ENCODE measurements at places on chromosomes 5 and 9.

GRCh38 chr5:143386725-143387124 is 16.8 kb downstream of the NR3C1 start:
- DNase-seq: no peak

GRCh38 chr5:146962801-146963355 is 84.3 kb upstream of the PPP2R2B start:
- DNase-seq: no peak

DNA sequence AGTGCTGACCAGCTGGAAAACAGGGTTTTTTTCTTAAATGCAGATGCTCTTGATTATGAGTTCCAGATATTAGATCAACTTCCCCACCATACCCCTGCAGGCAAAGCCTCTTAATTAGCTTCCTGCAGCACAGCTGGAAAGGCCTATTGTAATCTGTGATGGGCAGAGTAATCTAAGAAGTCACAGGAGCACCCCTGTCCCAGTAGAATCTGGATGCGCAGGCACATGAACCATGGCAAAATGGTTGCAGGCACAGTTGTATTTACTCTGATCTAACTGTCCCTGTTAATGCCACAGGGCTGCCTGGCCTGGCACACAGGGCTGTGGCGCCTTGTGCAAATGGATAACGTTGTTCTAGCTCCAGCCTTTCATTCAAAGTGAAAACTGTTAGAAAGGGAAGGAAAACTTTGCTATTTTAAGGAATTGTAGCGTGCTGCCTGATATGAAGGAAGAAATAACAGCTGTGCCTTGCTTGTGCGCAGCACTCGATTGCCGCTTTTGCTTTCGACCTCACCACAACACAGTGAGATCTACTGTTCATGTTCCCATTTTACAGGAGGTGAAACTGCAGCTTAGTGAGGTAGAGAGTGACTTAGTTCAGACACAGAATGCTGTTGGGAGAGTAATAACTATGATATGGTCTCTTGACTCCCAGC is 2.3 kb downstream of the TGFBI start:
- no peak for DNase-seq

GRCh38 chr5:44821164-44821563 is 12.4 kb downstream of the MRPS30 start:
- no peak for DNase-seq

GRCh38 chr9:121283856-121284732 is 16.1 kb downstream of the GSN start:
- no peak for DNase-seq

- no peak for DNase-seq
Measured at GRCh38 chr9:1456301-1457024, 406.3 kb downstream of the DMRT2 start.

- no peak for DNase-seq
Measured at GRCh38 chr5:150057052-150057451, 29.3 kb downstream of the CSF1R start.

GRCh38 chr5:117433818-117434217 is 859.2 kb upstream of the SEMA6A start:
- no peak for DNase-seq

- no peak for DNase-seq
Measured at GRCh38 chr9:121915304-121915625, 177.8 kb downstream of the TTLL11 start.

DNA sequence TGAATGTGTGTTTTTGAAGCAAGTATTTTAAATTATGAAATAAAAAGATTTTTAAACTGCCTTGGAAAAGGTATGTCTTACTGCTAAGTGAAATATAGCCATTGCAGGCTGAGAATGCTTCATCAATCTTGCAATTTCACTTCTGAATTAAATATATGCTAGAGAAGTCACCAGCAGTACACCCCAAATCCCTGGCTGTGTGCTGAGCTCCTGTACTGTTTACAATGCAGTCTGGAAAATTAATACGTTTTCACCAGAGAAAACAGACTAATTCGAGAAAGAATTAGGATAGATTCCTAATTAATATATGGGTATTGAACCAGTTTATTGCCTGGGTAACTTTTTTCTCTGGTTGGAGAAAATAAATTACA is 3.2 kb downstream of the PRDM6 start:
- no peak for DNase-seq

- no peak for DNase-seq
Measured at GRCh38 chr9:128750926-128751595, 20.7 kb downstream of the ZER1 start.

- no peak for DNase-seq
Measured at GRCh38 chr9:967436-967835, 9.0 kb upstream of the DMRT3 start.

DNA sequence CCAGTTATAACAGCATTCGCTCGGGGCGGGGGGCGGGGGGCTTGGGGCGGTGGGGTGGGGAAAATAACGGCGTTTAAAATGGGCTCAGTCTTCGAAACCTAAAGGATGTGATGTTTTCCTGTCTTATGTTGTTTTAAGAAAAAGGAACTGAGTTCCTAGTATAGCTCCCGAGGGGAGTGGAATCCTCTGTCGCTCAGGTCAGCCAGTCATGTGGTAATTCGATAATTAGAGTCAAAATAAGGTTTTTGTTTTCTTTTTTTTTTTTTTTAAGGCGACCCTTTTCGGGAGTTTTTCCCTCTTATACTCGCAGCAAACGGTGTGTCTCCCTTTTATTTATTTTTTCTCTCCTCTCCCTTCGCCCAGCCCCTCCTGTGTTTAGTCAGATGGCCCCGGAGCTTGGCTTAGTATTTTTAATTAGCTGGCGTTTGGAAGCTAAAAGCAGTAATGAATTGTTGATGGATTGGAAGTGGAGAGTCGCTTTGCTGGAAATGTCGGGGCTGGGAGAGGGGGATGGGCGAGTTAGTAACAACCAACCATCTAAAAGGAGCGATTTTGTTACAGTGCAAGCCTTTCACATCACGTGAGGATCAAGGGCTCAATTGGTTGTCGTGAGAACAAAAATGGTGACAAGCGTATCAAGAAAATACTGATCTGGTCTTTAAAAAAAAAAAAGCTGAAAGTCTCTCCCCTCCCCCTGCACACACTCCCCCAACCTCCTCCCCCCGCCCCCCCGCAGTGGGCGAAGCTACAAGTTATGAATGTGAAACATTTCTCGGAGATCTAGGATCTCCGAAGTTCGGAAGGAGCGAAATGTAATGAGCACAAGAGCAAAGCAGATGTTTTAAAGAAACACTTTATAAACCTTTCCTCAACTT is 714 bp upstream of the ZNF608 start:
- no peak for DNase-seq

- DNase-seq: no peak
Measured at GRCh38 chr5:59756373-59757035, 137.0 kb downstream of the PDE4D start.

DNA sequence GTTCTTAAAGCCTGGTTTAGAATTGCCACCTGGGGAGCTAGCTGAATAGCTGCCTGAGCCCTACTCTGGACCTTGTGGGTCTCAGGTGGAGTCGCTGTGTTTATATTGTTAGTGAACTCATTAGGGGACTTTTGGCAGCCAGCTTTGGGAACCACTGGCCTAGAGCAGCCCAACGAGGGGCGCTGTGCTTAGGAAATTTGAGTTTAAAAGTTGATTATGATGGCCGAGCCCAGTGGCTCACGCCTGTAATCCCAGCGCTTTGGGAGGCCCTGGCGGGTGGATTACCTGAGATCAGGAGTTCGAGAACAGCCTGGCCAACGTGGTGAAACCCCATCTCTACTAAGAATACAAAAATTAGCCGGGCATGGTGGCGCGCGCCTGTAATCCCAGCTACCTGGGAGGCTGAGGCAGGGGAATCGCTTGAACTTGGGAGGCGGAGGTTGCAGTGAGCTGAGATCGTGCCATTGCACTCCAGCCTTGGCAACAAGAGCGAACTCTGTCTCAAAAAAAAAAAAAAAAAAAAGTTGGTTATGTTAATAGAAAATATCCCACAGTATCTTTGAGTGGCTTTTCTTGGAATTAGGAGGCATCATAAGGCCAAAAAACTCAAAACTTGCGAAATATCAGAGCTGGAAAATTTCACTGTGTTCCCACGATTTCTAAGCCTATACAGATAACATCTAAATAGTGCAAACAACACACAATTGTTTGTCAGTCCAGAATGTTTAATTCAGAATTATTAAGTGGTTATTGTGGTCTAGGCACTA is 809 bp downstream of the MCCC2 start:
- DNase-seq: no peak

GRCh38 chr5:114830114-114830513 is 339.6 kb downstream of the TRIM36 start:
- no peak for DNase-seq

DNA sequence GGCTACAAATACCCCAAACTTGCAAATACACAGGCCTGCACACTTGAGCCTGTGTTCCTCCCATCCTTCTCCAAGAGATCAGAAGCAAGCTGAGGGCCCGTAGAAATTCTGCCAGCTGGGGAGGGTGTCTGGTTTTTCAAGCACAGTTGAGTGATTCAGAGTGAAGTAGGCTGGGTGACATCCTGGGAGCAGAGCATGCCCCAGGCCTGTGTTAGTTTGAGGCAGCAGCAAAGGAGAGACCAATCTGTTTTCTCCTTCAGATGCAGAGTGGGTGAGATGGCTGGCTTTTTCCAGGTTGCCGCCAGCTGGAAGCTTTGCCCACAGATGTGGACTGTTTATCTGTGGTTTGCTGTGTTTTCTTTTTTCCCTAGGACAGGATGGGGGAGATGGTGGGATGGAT is 63.1 kb downstream of the RCL1 start:
- peak; percentile 12 for DNase-seq

- DNase-seq: no peak
Measured at GRCh38 chr9:23255346-23255745, 570.7 kb downstream of the ELAVL2 start.

GRCh38 chr9:127919253-127919815 is 2.5 kb upstream of the ST6GALNAC4 start:
- DNase-seq: peak; percentile 99

DNA sequence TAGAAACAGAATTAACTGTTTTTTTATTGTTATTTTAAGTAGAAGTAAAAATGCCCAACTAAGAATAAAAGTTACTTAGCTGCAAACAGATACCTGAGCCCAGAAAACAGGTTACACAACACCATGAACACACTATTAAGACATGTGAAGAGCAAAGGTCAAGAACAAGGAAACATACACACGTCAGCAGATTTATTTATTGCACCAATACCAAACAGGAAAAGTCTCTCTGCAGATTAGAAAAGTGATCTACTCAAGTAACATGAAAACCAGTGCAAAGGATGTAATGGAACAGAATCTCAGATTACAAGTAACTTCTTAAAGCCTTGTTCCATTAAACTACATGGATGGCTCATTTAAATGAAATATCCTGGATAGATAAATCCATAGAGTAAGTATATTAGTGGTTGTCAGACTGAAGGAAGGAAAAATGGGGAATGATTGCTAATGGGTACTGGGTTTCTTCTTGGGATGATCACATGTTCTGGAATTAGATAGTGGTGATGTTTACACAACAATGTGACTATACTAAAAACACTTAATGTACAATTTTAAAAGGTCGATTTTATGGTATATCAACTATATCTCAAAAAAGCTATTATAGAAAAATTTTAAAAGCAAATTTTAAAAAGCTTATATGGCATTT is 6.1 kb downstream of the SAR1B start:
- no peak for DNase-seq

DNA sequence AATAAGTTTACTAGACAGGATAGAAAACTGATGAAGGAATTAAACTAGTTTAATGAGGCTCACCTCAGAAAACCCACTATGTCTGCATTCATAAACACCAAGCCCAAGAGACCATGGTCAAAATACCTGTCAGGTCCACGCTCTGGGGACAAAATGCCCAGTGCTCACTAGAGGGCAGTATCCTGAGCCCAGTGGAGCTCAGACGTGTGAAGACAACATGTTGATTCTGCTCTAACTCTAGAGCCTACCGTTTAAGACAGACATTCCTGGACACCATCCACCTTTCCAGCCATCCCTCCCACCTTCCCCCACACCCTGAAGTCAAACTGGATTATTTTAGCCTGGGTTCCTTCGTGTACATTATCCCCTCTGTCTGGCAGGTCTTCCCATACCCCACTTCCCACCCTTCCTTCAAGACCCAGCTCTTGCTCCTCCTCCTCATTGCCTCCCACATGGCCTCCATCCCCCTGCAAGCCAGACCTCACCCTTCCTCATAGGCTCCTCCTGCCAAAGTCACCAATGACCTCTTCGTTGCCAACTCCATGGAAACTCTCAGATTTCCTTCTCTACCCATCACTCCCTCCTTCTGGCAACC is 142.3 kb upstream of the FSTL4 start:
- DNase-seq: no peak

DNA sequence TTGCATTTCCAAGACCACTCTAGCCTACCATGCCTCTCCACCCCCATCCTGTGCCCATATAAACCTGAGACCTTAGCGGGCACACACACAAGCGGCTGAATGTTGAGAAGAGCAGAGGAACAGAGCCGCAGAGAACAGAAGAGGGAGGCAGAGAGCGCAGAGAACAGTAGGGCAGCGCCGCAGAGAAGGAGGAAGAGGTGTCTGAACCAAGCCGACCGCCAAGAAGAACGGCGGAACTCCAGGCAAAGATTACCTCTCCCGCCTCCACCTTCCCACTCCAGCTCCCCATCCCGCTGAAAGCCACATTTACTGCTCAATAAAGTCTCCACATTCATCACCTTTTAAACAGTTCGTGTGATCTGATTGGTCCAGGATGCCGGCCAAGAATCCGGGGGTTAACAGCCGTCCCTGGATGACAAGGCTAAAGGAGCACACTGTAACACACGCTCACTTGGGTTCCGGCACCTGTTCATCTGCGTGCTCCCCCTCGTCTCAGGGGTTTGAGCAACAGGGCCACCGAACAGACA is 33.2 kb downstream of the GRIN3A start:
- DNase-seq: no peak

GRCh38 chr5:140324617-140325241 is 21.7 kb downstream of the HBEGF start:
- DNase-seq: no peak

DNA sequence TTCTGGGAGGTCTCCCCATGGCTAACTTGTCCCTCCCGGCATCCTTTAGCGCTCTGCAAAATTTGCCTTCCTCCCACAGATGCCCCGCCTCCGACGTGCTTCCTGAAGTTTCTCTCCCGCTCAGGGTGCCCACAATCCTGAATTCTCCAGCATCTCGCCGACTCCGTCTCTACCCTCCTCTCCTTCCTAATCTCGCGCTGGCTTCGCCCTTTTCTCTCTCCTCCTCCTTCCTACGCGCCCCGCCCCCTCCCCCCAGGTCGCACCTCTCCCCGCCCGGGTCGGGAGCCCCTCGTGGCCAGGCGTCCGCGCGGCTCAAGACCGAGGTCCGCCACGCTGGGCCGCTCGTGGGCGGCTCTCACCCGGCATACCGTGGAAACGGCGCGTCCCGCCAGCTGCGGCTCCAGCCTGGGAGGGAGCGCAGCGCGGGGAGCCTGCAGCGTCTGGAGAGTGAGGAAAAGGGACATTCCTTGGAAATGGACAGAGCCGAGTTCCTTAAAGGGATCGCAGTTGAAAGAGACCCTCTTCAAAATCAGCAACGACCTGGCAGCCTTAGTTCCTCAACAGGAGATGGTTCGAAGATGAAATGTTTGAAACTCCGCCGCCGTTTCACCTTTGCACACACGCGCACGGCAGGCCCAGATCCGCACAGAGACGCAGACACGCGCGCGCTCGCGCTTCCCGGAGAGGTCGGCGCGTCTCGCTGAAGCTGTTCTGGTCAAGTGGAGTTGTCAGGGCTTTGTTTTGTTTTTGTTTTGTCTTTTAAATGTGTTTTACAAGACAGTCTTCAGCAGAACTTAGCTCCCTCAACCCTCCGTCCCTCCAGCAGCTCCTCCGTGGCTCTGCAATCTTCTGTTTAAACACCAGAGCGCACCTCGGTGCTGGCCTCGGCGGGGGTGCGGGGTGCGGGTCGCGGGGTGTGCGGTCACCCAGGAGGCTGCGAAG is 5.0 kb upstream of the IRX2 start:
- no peak for DNase-seq

All from amniotic stem cell (primary cell).